ENCODE measurements at places on chromosomes 11 and 22.
A peak's percentile ranks its signal among the peaks of the same experiment; 100 is the strongest.

GRCh38 chr11:47564933-47565339 is 463 bp upstream of the PTPMT1 start:
- DNase-seq = no peak

DNA sequence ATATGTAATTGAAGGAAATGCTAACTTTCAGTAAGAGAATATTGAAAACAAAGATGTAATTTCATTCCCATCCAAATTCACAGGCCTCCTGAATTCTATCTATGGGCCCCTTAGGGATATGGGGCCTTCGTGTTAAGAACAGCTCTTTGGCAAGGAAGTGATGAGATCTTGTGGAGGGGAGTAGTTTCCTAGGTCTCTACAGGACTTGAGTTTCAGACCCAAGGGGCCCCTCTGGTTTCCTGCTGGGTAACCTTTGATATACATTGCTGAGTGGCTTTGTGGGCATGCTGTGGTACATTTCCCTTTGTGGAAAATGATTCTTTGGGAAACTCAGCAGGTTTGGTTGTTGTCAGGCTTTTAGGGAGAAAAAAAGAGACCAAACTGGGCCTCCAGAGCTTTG is 6.2 kb downstream of the STIM1 start:
- DNase-seq = peak; percentile 64

DNA sequence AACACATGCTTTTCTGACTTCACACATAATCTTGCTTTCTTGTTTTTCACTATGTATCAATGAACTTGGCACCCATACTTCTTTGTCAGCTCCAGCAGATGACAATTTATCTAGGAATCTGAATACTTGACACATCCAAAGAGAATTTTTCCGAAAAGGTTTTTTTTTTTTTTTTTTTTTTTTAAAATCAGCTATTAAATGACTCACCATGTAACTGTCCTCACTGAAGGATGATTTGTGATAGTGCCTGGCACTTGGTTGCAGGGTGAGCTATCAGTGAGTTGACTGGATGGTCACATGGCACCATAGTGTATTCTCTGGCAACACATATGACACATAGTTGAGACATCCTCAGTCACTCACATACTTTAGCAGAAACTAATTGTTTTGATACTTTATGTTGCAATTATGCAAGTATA is 133.4 kb upstream of the E2F8 start:
- peak; percentile 99 for DNase-seq

- DNase-seq = peak; percentile 95
These were observed 12.5 kb upstream of the MB start for GRCh38 chr22:35629406-35630216.

DNA sequence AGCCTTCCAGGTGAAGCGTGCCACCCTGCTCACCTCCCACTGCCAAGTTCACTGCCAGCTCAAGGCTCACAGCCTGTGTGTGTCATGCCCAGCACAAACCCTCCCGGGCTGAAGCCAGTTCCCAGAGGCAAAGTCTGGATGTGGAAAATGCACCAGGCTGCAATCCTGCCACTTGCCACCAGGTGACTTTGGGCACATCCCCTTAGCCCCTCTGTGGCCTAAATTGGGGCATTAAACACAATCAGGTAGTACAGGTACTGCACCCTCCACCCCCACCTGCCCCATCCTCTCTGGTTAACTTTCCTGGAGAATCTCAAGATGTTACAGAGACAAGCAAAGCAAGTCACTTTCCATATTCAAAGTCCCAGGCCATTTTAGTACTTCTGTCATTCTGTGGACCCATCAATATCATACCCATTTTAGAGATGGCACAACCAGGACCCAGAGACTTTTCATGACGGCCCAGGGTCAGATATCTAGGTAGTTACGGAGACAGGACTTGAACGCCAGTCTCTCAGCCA is 1.8 kb upstream of the RASD2 start:
- no peak for DNase-seq

GRCh38 chr22:23841736-23842445 is 3.1 kb upstream of the DERL3 start:
- DNase-seq = no peak

DNA sequence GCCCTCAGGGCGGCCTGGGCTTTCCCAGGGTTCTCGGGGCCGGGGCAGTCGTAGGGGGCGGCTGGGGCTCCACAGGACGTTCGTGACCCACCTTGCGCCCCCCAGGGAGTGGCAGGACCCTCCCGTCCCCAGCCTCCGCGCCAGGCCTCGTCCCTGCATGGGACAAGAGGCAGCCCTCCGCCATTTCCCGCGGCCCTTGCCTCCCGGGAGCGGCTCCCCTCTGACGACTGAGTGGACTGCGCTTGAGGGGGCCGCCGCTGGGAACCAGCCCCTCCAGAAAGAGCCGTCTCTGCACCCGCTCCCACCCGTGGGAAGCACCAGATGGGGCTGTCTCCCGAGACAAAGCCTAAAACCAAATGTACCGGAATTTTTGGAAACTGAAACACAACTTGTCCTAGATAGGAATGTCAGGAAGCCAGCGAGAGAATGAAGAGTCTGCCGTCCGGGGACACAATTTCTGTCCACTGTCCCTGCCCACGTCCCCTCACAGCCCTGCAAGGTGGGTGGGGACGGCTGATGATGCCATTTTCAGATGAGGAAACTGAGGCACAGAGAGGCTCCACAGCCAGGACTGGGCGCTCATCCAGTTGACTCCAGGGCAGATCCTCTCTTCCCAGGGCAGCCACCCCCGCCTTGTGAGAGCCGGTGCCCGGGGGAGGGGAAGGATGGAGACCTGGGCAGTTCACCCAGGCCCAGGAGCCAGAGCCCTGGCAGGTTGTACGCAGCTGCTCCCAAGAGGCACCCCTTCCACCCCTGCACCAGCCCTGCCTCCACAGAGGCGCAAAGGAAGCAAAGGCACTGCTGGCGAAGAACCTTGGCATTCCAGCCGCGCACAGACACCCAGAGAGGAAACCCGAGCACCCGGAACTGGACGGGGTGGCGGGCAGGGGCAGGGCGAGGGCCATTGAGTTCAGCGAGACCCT is 18.1 kb upstream of the PICK1 start:
- DNase-seq = no peak

DNA sequence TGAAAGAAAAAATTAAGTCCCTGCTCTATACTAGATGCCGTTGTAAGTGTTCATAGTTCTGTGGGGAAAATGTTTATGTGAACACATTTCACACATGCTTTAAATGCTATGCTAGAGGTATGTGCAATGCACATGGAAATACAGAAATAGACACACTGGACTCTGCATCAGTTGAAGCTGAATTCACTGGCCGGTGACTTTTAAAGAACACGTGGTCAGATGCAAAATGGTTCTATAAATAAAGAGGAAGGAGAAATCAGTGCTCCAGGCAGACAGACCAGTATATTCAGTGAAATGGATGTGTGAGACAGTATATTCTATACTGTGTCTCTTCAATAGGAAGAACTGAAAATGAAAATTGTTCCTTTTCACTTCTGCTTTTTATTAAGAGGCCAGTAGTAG is 29.9 kb downstream of the TRPC6 start:
- no peak for DNase-seq

GRCh38 chr22:44683881-44684280 is 18.1 kb upstream of the PRR5 start:
- DNase-seq = no peak

- DNase-seq = no peak
These were observed 4.4 kb upstream of the SREBF2 start for GRCh38 chr22:41828516-41828915.

DNA sequence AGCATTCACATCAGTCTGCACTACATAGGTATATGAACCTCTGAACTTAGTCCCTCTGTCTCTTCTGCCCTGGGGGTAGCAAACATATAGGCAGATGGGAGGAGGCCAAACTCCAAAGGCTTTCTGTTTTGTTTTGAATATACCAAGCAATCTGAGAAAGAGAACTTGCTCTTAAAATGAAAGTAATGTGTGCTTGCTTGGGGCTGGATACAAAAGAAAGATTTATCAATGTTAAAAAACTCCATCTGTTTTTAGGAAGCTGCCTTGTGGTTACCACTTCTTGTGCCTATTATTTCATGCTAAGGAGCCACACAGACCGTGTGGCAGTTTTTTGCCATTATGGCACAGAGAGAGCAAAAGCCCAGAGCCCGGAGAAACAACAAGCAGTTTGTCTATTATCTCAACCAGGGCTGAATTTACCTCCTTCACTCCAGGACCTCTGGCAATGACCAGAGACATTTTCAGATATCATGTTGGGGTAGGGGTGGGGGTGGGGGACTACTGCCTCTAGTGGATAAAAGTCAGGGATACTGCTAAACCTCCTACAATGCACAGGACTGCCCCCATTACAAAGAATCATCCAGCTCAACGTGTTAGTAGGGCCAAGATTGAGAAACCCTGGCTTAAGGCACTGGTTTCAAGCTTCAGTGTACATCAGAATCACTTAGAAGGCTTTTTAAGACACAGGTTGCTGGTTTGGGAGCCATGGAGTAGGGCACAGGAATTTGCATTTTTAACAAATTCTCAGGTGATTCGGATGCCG is 124.2 kb downstream of the APIP start:
- no peak for DNase-seq

GRCh38 chr11:22461626-22462025 is 123.4 kb downstream of the SLC17A6 start:
- DNase-seq = no peak

GRCh38 chr22:19942157-19943081 is 801 bp upstream of the TXNRD2 start:
- no peak for DNase-seq

DNA sequence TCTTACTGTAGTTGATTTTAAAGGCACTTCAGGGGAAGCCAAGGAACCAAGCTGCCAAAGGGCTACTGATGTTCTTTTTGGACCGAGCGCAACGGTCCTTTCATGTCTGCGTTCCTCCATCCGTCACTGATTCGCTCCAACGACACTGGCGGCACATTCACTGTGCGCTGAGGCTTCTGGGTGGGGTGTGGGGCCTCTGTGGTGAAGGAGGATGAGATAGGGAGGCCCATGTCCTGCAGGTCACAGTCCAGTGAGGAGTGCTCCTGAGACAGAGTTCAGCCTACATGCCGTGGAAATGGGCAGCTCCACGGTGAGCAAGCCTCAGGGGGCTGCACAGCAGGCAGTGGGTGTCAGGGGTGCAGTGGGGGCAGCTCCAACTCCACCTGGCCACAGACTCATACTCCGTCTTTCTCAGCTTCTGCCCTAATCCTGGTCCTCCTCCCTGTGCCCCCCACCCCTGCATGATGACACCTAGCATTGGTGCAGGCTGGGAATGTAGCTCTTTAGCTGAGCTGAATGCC is 87.8 kb upstream of the SHANK2 start:
- DNase-seq = no peak

GRCh38 chr11:59247531-59248227 is 35.0 kb upstream of the MPEG1 start:
- DNase-seq = no peak

DNA sequence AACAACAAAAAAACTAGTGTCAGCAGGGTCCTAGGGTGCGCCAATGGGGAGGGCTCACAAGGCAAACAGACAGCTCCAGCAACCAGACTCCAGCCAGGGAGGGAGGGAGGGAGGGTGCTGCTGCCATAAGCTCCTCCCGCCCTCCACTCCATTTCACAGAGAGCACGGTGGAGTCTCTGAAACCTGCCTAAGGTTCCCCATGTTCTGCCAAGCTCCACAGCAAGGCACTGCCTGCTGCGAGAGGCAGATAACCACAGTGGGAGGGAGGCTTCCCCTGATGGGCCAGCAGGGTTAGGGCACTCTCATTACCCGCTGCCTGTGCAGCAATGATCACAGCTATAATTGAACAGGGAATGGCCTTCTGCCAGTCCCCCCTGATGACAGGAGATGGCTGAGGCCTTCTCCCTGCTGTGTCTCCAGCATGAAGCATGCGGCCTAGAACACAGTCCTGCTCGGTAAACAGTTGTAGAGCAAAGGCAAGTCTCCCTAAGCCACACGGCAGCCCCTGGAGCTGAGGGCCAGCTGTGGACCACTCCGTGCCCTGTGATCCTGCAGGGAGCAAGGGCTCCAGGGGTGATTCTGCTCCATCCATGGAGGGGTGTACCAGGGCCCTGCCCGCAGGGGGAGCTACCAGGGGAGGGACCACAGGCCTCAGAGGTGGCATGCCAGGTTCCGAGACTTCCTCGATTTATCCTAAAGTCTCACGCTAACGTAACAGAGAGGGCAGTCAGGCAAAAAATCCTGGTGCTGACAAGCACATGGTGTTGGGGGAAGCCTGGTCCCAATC is 42.9 kb downstream of the PC start:
- no peak for DNase-seq

DNA sequence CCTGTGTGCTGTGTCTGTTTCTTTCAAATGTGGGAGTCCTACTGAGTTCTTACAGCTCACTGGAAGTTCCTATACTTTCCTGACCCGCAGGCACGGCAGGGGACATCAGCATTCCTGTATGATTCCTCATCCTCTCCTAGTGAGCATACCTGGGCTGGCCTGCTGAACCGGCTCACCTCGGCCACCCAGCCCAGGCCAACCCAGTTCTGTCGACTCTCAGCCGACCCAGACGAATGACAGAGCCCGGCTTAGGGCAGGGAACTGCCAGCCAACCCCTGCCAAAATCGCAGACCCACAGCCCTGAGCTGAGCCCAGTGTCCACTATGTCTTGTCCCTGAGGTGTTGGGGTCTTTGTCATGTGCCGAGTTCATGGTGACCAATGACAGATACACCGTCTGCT is 339.7 kb downstream of the BRD1 start:
- no peak for DNase-seq

GRCh38 chr22:32208681-32209080 is 3.8 kb upstream of the RFPL2 start:
- DNase-seq = no peak

DNA sequence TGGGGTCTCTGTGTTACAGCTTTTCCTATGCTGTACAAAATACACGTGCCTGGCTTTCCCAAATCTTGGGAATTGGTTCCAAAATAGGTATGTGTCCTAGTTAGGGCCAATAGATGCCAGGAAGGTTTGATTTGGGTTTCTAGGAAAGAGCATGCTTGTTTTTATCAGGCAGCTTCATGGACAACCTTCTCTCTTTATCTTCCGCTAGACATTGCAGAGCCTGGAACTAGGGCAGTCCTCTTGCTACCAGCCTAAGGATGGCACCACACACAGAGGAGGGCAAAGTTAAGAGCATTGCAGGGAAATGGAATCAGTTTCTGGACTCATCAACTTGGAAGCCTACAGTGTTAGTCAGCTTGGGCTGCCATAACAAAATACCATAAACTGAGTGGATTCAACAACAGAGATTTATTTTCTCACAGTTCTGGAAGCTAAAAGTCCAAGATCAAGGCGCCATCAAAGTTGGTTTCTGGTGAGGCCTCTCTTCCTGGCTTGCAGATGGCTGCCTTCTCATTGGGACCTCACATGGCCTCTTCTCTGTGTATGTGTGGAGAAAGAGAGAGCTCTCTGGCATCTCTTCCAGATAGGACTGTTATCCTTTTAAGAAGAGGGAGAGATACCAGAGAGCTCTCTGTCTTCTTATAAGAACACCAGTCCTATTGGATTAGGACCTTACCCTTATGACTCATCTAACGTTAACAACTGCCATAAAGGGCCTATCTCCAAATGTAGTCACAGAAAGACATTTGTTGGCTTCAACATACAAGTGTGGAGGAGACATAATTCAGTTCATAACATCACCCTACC is 27.3 kb upstream of the CREB3L1 start:
- DNase-seq = no peak

- DNase-seq = no peak
These were observed 47.3 kb upstream of the SYN3 start for GRCh38 chr22:33105501-33105911.
